ENCODE measurements at places on chromosomes 16 and 17.

DNA sequence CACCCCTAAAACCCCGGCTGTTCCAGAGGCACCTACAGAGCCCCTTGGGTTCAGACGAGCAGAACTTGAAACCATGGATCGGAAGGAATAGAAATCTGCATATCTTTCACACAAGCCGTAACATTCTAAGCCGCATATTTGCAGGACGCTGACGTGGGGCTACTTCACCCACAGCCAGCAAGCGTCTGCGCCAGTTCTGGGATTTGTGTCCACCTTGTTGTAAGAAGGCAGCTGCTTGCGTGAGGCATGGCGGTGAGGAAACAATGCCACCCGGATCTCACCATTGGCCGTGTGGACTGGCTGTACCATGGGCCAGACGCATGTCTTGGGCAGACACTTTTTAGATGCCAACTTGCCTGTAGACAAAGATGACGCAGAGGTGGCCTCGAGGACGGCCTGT is 34.5 kb downstream of the TNFRSF13B start:
- DNase-seq = no peak

DNA sequence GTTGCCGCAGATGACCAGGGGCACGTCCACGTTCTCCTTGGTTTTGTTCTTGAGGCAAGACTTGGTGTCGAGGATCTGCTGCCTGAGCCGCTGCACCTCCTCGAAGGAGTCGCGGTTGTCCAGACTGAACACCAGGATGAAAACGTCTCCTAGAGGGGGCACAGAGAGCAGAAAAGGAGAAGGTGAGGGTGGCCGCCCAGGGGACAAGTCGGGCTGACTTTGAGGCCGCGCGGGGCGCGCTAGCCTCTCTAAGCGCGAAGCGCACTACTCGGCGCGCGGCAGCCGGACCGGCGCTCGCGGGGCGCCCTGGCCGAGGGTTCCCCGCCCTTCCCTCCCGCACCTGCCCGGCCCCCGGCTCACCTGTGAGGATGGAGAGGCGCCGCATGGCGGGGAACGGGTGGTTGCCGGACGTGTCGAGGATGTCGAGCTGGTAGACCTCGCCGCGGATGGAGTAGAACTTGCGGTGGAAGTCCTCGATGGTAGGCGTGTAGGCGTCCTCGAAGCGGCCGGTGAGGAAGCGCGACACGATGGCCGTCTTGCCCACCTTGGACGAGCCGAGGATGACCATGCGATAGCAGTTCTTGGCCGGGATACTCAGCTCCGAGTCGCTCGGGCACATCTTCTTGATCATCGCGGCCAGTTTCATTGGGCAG is 533 bp downstream of the RASD1 start:
- peak; percentile 21 for DNase-seq

DNA sequence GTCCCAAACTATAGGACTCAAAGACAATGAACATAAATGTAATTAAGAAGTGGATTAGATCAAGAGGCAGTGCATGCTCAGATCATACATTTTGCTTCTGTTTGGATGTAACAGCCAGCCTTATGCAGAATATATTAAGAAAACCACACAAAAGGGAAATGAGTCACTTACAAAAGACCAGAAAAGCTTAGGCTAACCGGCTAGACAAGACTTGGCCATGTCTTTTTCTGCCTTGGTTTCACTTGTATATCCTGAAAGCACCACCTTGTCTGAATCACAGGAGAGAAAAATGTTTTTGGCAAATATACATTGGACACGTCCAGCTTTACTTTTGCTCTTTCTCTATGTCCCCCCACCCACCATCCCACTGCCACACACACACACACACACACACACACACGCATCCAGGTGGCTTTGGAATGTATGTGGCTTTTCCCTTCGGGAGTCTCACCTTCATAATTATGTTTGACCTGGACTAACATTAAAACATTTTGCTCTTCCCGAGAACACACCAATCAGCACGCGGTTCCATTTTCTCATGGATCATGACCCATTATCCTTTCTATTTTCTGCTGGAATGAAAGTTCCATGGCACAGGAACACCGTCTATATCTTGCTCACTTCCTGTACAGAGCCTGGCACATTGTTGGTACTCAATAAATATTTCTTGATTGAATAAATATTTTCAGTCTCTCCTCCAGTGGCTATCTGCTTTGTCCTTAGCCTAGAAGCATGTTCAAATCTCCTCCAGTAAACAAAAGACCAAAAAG is 64.6 kb downstream of the CDK5R1 start:
- no peak for DNase-seq

- DNase-seq = peak; percentile 30
These were observed 49.1 kb downstream of the STAT5A start for GRCh38 chr17:42337442-42337841.

DNA sequence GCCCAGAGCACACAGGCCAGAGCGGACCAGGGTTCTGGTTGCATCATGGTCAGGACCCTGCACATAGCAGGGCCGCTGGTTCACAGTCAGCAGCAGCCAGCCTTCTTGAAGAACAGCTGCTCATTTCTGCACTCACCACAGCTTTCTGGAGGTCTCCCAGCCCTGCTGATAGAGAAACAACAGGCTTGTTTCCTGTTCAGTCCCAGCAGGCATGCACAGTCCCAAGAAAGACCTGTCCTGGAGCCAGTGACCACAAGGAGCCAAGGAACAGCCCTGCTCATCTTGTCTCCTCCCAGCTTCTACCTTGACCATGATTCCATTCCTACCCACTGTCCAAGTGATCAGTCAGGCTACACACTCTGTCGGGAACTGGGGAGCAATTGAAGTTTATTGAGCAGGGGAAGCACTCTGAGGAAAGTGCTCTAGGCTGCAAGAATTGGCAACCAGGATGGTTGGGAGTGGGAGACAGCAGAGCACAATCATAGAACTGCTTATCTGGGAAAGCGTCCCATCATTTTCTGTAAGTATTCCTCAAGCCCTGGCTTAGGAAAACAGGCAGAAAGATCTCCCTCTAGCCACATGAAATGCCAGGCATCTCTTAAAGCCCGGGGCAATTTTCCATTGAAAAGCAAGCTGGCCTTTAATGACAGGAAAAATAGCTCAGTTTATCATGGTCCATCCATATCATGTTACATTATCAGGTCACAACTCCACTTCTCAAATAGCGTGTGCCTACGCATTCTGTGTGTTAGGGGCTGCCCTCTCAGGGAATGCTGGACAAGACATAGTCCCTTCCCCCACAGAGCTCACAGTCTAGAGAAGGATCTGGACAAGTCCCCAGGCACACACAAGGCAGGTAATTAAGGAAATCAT is 155.4 kb upstream of the FOXF1 start:
- DNase-seq = no peak

DNA sequence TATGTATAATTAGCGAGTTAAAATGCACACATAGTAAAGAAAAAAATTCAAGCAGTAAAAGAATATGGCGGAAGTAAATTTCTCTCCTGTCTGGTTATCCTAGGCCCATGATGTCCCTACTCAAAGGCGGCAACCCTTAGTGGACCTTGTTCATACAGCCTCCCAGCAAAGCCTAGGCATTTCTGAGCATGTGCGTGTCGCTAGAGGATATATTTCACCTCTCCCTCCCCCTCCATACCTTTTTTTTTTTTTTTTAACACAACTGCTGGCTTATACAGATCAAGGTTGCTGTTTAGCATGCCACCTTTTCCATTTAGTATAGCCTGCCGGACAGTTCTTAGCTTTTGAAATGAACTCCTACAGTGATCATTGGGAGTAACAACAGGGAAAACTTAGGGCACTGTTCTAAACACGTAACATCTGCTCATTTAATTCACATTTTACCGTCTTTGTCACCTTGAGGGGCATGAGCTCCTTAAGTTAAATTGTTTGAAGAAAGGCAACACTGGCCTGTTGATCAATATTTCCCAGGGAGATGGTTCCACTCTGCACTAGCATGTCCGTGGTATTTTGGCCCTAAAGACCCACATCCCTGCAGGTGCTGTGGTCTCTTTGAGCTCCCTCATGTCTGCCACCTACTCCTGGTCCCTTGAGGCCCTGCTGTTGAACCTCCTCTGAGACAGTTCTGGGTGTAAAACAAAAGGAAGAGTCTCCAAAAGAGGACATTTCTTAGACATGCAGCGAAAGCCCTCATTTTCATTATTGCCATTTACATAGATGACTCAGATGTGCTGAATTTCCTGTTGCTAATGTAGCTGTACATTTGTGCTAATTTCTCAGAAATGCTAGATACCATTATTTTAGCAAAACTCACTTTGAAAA is 4.1 kb upstream of the TNFRSF13B start:
- no peak for DNase-seq

DNA sequence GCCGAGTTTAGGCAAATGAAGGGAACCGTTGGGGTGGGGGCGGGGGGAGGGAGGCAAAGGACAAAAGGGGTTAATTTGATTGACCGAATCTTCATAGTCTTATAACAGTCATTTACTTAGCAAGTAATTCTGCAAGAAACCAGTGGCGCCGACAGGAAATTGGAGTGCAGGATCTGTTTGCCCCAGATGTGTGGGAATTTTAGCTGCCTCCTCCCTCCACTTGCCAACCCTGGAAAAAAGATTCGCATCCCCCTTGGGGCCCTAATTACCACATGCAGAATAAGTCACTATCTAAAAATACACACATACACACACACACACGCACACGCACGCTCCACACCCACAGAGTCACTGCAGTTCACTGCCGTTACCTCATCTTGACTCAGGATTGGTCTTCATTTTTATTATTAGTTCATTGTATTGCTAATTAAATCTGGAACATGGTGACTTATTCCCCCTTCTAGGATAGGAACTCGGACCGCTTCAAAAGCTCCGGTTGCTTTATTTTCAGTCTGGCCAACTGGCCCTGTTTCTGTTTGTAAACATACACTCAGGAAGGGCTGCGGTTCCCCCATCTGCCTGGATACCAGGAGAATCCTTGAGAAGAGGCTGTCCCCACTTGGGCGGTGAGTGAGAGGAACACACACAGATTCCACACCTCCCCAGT is 241.6 kb upstream of the SALL1 start:
- DNase-seq = no peak

GRCh38 chr16:88478889-88479792 is 26.1 kb downstream of the ZFPM1 start:
- DNase-seq = no peak

- no peak for DNase-seq
These were observed 37.1 kb downstream of the LDHD start for GRCh38 chr16:75079346-75079926.

- no peak for DNase-seq
These were observed 140.7 kb downstream of the KATNIP start for GRCh38 chr16:27690608-27691007.

DNA sequence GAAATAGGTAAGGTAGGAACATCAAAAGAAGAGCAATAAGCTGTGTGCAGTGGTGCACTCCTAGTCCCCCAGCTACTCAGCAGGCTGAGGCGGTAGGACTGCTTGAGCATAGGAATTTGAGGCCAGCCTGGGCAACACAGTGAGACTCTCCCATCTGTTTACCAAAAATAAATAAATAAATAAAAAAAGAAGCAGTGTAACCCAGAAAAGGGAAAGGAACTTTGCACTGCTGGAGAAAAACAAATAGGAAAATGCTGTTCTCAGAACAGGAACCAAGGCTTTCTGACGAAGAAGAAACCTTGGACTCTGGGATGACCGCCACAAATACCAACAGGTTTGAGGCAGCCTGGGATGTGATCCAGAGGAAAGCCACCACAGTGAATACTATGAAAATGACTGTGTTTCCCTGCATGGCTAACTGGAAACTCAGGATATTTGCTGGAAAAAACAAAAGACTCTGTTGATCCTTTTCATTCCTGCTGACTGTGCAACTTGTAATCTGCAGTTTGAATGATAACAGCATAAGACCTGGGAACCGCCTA is 41.2 kb downstream of the TTC19 start:
- DNase-seq = no peak

- no peak for DNase-seq
These were observed 17.0 kb upstream of the UBTF start for GRCh38 chr17:44236444-44236991.

DNA sequence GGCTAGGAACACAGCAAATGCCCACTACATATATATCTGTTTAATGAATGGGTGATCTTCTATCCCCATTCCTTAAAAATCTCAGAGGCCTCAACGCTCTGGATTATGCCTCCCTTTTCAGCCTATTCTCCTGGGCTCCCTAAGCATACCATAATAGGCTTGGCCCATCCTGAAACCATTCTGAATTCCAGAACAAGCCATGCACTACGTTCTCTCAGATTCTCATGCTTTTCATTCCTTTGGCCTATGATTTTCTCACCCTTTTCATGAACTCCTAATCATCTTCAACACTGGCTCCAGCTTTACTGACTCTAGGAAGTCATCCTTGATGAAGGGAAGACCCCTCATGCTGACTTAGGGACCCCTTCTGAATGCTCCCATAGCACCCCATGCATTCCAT is 71.1 kb downstream of the RPGRIP1L start:
- no peak for DNase-seq

DNA sequence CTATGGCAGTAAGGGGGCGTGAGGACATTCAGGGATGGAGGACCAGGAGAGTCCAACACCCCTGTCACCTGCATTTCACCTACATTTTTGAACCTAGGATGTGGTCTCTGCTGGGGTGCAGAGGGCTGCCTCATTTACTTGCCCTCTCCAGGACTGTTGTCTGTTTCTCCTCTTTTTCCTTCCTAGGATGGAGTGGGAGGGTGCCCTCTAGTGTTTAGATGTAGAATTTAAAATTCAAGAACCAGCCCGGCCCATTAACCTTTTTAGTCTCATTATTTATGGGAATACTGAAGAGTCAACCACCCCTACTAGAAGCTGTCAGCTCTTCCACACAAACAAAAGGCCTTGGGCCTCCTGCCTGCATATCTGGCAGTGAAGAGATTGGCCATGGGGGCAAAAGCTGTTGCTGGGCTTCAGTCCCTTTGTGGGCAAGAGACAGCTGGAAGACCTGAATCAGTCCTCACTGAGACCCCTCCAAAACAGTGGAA is 2.5 kb upstream of the STARD3 start:
- DNase-seq = no peak

DNA sequence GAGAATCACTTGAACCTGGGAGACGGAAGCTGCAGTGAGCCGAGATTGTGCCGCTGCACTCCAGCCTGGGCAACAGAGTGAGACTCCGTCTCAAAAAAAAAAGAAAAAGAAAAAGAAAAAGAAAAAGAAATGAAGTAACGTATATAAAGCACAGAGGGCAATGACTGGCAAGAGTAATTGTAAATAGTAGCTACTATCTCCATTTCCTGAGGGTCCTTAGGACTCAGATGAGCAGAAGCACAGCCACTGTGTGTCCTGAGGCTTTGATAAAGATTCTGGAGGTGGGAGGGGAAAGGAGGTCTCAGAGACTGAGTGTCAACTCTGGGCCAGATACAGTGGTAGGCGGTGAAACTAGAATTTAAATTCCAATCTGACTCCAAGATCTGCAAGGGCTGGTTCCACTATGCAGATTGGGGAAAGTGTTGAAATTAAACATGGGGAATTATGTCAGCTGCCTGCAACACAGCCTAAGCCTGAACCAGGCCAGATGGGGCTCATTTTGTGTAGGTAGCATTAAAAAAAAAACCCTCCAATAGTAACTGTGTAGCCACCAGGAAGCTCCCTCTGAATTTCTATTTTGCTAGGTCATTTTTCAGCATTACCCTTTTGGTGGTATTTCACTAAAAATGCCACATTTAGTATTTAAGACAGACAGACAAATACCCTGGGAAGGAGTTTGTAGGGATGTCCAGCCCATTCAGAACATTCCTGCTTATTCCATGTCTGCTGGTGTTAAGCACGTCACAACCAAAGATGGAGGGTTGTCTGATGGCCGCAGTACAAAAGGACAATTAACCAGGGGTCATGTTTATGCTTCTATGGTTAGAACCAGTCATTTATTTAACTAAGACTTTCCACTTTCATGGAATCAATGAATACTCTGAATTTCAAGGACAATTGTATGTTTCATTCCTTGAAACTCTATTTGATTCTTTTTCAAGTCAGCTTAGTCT is 46.1 kb downstream of the TBX4 start:
- DNase-seq = no peak

- DNase-seq = no peak
These were observed 1.2 kb downstream of the B9D1 start for GRCh38 chr17:19361326-19361725.
